ENCODE measurements at places on chromosomes 3 and 15. TPM values are rescaled to one million over a fixed set of nuclear protein-coding genes. Genes with fewer than 3 reads are reported as not detected.

PSTPIP1 gene
- 0.53 TPM for total RNA-seq

SLC28A1 gene
- not detected for total RNA-seq

NECTIN3 gene
- total RNA-seq, result 32.8 TPM

NTRK3 gene
- 0.05 TPM for total RNA-seq

EEF1AKMT4 gene
- total RNA-seq, result 5.9 TPM

C15orf62 gene
- total RNA-seq, result 0.88 TPM

ANKRD63 gene
- total RNA-seq, result 0.37 TPM

SLCO3A1 gene
- 3.7 TPM for total RNA-seq

POPDC2 gene
- 0.19 TPM for total RNA-seq

HPS3 gene
- 5.4 TPM for total RNA-seq

TM4SF1 gene
- 147 TPM for total RNA-seq

CFAP91 gene
- total RNA-seq, result 0.50 TPM

LXN gene
- not detected for total RNA-seq

GUCA1C gene
- total RNA-seq, result not detected

ALDH1A3 gene
- total RNA-seq, result 2,025 TPM

SMAD6 gene
- total RNA-seq, result 17.9 TPM

WWTR1 gene
- 312 TPM for total RNA-seq

SLC12A1 gene
- not detected for total RNA-seq

GP9 gene
- not detected for total RNA-seq

UNC13C gene
- 0.03 TPM for total RNA-seq
